ENCODE measurements at places on chromosomes 7 and 10.

GRCh38 chr10:35752469-35753461 lies 110.7 kb upstream of the FZD8 start:
- H3K36me3 ChIP-seq: no peaks in the 10 kb centered on the region
- H3K27ac ChIP-seq: no peak overlapping the region
- H3K4me3 ChIP-seq: no peak overlapping the region

GRCh38 chr10:62473241-62473640 lies 99.1 kb downstream of the ZNF365 start:
- no peak for DNase-seq
- H3K4me1 ChIP-seq: no peaks in the 10 kb centered on the region
- peaks cover 9% of the 10 kb centered on the region for H3K27me3 ChIP-seq
- H3K36me3 ChIP-seq: no peaks in the 10 kb centered on the region
- H3K27ac ChIP-seq: no peak overlapping the region

DNA sequence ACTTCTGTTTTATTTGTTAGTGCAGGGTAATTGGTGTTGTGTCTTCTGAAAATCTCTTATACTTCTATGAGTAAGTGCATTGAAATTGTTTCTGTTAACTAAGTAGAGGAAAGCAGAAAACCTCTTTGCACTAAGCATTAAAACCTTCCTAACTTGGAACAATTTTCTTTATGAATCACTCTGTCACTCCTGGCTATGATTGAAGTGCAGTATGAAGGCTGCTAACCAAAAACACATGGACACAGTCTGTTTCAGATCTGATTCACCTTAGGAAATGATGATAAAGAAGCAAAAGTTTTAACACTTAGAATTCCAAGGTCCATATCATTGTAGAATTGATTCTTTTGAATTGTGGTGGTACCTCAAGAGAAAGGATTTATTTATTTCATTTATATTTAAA lies 41.9 kb downstream of the MET start:
- no peaks in the 10 kb centered on the region for H3K4me1 ChIP-seq
- no peak overlapping the region for H3K4me3 ChIP-seq
- no peaks in the 10 kb centered on the region for H3K36me3 ChIP-seq
- H3K27ac ChIP-seq: no peak overlapping the region

- H3K36me3 ChIP-seq: no peaks in the 10 kb centered on the region
- DNase-seq: no peak
- no peaks in the 10 kb centered on the region for H3K27me3 ChIP-seq
- no peak overlapping the region for H3K27ac ChIP-seq
Measured at GRCh38 chr7:33517191-33517590, 387.8 kb downstream of the BBS9 start.

DNA sequence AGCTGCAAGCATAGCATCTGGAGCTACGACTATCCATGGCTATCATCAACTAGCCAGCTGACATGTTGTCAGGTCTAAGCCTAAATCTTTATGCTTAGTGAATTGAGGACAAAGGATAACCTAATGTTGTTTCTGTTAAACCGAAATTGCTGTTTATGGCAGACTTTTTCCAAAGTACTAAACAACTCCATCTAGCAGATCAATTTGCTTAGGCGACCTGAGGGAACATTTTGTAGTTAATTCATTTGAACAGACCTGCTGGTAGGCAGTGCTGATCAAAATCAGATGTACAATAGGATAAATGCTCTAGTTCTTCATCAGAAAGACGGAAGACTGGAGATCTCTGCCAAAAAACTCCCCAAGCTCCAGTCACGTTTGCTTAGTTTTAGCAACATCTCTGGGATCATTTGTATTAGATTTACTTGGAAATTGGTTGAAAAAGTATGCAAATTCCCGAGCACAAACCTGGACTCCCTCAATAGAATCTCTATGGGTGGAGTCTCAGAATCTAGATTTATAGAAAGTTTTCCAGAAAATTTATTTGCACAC lies 301.6 kb upstream of the NRP1 start:
- H3K36me3 ChIP-seq: no peaks in the 10 kb centered on the region
- H3K27me3 ChIP-seq: peaks cover 25% of the 10 kb centered on the region
- H3K27ac ChIP-seq: no peak overlapping the region

DNA sequence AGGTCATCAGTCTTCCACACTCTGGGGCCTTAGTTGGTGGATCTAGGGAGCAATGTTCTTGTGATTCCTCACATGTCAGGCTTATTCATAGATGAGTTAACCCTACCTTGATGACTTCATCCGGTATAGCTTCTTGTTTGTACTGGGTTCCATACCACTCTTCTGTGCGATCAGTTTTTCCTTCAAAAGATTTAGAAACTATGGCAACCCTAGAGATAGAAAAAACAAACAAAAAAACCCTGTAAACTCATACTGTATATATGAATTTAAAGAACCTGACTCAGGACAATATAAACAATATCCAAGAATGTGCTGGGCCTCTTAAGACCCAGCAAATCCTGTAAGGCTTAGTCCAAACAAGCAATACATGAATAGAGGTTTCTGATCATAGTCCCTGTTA lies 83.5 kb downstream of the IDE start:
- no peak overlapping the region for H3K4me3 ChIP-seq
- no peaks in the 10 kb centered on the region for H3K4me1 ChIP-seq
- peaks cover 45% of the 10 kb centered on the region for H3K36me3 ChIP-seq
- H3K27me3 ChIP-seq: no peaks in the 10 kb centered on the region
- H3K27ac ChIP-seq: no peak overlapping the region
- no peak for DNase-seq

DNA sequence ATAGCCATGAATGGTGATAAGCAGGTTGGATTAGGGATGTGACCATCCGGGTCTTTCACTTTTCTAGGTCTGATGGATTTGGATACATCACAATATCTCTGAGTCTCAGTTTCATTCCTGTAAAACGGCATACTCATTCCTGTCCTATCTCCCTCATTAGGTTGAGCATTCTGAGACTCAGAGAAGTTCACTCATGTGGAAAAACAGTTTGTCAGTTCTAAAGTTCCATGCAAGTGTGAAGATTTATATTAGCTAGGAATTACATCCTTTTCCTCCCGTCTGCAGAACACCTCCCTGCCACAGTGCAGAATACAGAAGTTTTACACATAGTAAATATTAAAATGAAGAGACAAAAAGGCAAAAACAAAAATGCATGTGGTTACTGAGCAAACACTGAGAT lies 94.2 kb upstream of the SLC25A13 start:
- DNase-seq: no peak
- no peaks in the 10 kb centered on the region for H3K4me1 ChIP-seq

DNA sequence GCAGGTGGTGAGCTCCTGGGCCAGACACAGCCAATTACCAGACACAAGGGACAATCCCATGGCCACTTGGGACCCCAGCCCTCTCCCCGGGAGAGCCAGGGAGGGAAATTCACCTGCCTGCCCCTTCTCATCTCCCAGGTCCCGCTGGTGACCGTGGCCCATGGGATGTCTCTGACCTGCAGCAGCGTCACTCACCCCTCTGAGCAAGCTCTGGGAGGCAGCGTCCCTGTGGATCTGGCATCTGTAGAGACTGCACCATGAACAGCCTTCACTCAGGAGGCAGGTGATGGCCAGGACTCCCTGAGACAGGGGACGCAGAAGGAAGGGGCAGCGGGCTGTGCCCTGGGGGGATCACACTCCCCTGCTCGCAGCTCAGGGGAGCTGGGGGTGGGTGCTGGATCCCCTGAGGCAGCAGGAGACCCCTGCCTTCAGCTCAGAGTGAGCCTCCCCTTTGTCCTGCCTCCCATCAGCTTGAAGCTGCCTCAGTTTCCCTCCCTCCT lies 90.8 kb downstream of the FOXL3 start:
- H3K4me3 ChIP-seq: peak overlapping the region; percentile 25
- H3K4me1 ChIP-seq: peaks cover 20% of the 10 kb centered on the region
- H3K27ac ChIP-seq: no peak overlapping the region
- no peak for DNase-seq

- peaks cover 39% of the 10 kb centered on the region for H3K36me3 ChIP-seq
- H3K27ac ChIP-seq: no peak overlapping the region
- H3K27me3 ChIP-seq: no peaks in the 10 kb centered on the region
Measured at GRCh38 chr7:130921391-130922180, 187.6 kb upstream of the KLF14 start.

DNA sequence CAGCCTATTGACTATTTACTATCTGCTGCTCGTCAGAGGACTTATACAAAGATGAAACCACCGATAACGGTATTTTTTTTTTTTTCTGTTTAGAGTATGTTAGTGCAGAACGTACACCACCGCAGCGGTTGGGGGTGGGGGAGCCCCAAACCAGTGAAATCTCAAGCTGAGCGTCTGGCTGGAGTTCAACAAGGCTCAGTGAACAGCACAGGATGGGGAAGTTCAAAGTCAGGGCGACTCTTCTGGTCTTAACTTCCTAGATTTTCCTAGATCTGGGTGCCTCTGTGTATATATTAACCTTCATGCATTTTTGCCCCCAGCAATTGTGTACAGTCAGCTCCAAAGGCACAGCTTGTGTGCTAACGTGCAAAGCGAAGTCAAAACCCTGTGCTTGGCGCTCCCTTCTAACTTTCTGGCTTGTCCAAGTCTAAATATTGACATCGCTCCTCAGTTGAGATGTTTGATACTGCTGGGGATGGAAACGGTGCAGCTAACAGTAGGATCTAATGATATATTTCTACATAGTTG lies 1.1 kb downstream of the RHOBTB1 start:
- peak overlapping the region; percentile 49 for H3K4me3 ChIP-seq
- H3K27me3 ChIP-seq: peaks cover 88% of the 10 kb centered on the region
- peaks cover 2% of the 10 kb centered on the region for H3K36me3 ChIP-seq
- DNase-seq: no peak

- H3K4me1 ChIP-seq: peaks cover 9% of the 10 kb centered on the region
- H3K36me3 ChIP-seq: no peaks in the 10 kb centered on the region
- no peak for DNase-seq
- H3K27me3 ChIP-seq: no peaks in the 10 kb centered on the region
- no peak overlapping the region for H3K27ac ChIP-seq
Measured at GRCh38 chr7:143000648-143001047, 26.3 kb downstream of the OR9A2 start.

GRCh38 chr10:107516349-107516748 lies 351.8 kb upstream of the SORCS1 start:
- no peaks in the 10 kb centered on the region for H3K36me3 ChIP-seq
- no peak overlapping the region for H3K27ac ChIP-seq
- H3K4me3 ChIP-seq: no peak overlapping the region
- no peak for DNase-seq
- H3K27me3 ChIP-seq: no peaks in the 10 kb centered on the region
- H3K4me1 ChIP-seq: no peaks in the 10 kb centered on the region

DNA sequence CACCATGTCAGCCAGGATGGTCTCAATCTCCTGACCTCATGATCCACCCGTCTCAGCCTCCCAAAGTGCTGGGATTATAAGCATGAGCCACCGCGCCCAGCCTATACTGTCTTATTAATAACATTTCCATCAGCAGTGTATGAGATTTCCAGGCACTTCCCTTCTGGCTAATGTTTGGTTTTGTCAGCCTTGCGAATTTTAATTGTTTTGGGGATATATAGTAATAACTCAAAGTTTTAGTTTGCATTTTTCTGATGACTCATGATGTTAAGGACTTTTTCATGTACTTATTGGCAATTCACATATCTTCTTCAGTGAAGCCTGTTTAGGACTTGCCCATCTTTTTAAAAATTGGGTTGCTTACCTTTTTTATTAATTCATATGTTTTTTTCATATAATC lies 76.0 kb downstream of the TMEM270 start:
- no peak for DNase-seq
- peaks cover 55% of the 10 kb centered on the region for H3K27me3 ChIP-seq
- no peaks in the 10 kb centered on the region for H3K36me3 ChIP-seq
- H3K27ac ChIP-seq: no peak overlapping the region
- no peaks in the 10 kb centered on the region for H3K4me1 ChIP-seq
- H3K4me3 ChIP-seq: no peak overlapping the region

DNA sequence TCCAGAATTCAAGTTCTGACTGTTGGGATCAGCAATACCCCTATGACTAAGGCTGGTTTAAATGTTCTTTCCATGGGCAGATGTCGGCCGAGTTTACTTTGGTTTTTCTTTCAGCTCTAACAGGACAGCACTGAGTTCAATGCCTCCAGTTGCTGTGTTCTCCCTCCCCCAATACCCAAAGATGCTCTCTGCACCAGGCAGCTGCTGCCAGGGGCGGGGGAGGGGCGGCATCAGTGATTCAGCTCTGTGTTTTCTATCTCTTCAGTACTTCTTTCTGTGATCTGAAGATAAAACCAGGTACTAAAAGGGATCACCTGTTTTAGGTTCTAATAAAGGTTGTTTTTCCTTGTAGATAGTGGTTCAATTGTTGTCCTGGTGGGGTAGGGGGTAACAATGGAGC lies 576.7 kb upstream of the POT1 start:
- no peak overlapping the region for H3K4me3 ChIP-seq
- H3K27me3 ChIP-seq: no peaks in the 10 kb centered on the region
- no peaks in the 10 kb centered on the region for H3K4me1 ChIP-seq
- DNase-seq: no peak

DNA sequence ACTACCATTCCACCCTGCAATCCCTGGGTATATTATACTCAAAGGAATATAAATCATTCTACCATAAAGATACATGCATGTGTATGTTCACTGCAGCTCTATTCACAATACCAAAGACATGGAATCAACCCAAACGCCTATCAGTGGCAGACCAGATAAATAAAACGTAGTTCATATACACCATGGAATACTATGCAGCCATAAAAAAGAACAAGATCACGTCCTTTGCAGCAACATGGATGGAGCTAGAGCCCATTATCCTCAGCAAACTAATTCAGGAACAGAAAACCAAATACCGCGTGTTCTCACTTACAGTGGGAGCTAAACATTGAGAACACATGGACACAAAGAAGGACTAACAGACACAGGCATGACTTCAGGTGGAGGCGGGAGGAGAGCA lies 138.3 kb downstream of the DYNC2I1 start:
- no peak overlapping the region for H3K4me3 ChIP-seq
- peaks cover 4% of the 10 kb centered on the region for H3K36me3 ChIP-seq
- H3K4me1 ChIP-seq: no peaks in the 10 kb centered on the region
- peaks cover 63% of the 10 kb centered on the region for H3K27me3 ChIP-seq
- H3K27ac ChIP-seq: no peak overlapping the region
- no peak for DNase-seq

GRCh38 chr10:59175538-59176240 lies 754 bp upstream of the PHYHIPL start:
- no peak overlapping the region for H3K27ac ChIP-seq
- H3K4me1 ChIP-seq: no peaks in the 10 kb centered on the region
- no peaks in the 10 kb centered on the region for H3K36me3 ChIP-seq
- no peak overlapping the region for H3K4me3 ChIP-seq

Measured in central memory CD8-positive, alpha-beta T cell (primary cell).